Astrocyte of the cerebellum (primary cell): ENCODE measurements at places on chromosomes 6 and 20.

- peak; percentile 13 for DNase-seq
Observed at GRCh38 chr6:46850792-46851191, 57.6 kb downstream of the MEP1A start.

DNA sequence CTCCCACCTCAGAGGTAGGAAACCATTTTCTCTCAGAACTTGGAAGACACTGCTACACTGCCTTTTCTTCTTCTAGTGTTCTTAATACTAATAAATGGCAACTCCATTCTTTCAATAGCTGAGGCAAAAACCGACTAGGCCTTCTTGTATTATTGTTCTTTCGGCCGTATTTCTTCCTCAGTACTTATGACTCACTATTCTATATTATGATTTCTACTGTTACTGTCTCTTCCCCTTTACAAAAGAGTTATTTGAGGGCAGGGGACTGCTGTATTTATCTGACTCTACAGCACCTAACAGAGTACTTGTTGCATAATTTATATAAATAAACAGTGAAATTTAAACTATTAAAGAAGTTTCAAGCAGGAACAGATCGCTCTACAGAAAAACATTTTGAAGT, 3.1 kb downstream of the DNAAF9 start:
- no peak for DNase-seq

GRCh38 chr6:56346958-56347357, 99.6 kb upstream of the COL21A1 start:
- no peak for DNase-seq

- no peak for DNase-seq
Observed at GRCh38 chr6:102126488-102126887, 733.0 kb downstream of the GRIK2 start.

GRCh38 chr6:106318851-106319250, 6.7 kb downstream of the ATG5 start:
- DNase-seq = no peak

GRCh38 chr6:2213086-2213485, 32.3 kb downstream of the GMDS start:
- no peak for DNase-seq

GRCh38 chr6:113050979-113051378, 703.8 kb downstream of the RFPL4B start:
- DNase-seq = no peak

DNA sequence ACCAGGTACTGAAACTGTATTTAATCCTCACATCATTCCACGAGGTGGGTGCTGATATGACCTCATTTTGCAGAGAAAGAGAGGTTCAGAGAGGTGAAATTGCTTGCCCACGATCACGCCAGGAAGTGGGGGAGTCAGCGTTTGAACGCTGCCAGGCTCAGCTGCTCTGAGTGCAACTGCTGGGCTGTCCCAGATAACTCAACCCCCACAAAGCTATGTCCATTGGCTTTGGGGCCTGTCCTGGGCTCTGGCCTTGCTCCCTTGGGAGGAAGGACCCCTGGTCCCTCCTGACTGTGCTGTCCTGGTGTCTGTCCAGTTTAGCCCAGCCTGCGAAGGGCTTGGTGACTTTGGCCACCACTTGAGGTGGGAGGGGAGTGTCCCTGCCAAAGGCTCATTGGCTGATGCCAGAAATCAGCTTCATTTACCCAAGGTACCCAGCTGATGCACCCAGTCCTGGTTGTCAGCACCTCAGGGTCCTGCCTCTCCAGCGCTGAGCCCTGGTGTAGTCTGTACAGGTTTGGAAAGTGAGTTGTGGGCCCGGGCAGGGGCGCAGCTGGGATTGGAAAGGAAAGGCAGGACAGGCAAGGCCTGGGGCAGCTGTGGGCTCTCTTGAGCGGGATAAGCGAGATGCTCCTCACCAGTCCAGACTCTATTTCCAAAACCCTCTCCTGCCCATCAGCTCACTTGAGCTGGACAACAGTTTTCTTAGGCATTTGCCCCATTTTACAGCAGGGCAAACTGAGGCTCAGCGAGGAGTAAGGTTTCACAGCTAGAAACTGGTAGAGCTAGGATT, 38.5 kb downstream of the SUN5 start:
- no peak for DNase-seq

- no peak for DNase-seq
Observed at GRCh38 chr6:127212376-127212775, 54.3 kb upstream of the RNF146 start.

DNA sequence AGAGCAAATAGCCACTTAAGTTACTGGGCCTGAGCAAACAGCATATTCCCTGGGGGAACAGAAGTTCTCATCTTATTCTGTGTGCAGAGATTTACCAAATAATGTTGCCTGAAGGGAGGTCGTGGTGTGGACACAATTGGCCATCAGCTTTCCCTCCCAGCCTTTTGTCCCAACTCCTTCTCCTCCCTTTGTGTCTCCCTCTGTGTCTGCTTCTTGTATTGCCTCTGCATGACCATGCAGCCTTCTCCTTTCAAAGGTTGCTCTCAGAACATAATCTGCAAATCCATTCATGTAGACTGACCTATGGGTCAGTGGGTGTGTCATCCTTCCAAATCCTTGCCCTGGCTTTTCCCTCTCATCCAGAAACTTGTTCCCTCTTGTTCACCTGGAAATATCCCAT, 150.3 kb upstream of the INSM1 start:
- no peak for DNase-seq

GRCh38 chr6:104789770-104790190, 69.9 kb downstream of the HACE1 start:
- peak; percentile 39 for DNase-seq

DNA sequence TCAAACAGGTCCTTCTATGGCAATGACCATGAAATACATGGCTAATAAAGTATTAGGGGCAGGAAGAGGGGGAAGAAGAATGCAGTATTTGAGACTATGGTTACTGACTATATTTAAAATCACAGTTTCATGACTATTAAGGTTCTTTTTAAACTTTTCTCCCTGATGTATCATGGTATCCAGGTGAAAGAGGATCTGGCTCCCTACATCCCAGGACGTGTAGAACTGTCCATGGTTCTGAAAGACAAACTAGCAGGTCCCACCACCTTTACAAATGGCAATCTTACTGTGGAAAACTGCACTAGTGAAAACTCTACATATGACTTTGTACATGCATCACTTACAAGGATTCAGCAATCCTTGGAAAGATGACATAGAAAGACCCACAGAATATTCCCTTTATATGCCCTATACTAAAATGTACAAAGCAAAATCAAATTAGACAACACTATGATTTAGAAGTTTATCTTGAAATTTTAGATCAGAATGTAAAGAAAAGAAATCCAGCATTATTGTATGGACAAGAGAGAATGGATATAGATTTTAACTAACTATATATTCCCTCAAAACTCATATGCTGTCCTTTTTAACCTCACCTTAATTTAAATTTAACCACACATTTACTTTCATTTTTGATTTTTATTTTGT, 33.5 kb downstream of the RPP21 start:
- peak; percentile 20 for DNase-seq

DNA sequence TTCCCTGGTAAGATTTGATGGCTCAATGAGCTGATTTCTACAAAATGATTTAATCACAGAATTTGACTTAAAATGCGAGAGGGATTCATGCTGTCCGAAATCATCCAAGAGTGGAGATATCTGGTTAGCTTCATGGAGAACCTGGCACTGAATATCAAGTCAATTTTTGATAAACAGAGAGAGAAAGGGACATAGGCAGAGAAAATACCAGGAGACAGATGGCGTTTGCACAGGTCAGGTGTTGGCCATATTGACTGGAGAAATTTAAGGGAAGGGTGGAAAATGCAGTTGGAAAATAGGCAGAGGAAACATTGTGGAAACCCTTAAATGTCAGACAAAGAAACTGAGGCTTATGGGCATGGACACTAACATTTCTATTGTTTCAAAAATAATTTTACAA, 47.0 kb downstream of the BCAS1 start:
- DNase-seq = no peak

DNA sequence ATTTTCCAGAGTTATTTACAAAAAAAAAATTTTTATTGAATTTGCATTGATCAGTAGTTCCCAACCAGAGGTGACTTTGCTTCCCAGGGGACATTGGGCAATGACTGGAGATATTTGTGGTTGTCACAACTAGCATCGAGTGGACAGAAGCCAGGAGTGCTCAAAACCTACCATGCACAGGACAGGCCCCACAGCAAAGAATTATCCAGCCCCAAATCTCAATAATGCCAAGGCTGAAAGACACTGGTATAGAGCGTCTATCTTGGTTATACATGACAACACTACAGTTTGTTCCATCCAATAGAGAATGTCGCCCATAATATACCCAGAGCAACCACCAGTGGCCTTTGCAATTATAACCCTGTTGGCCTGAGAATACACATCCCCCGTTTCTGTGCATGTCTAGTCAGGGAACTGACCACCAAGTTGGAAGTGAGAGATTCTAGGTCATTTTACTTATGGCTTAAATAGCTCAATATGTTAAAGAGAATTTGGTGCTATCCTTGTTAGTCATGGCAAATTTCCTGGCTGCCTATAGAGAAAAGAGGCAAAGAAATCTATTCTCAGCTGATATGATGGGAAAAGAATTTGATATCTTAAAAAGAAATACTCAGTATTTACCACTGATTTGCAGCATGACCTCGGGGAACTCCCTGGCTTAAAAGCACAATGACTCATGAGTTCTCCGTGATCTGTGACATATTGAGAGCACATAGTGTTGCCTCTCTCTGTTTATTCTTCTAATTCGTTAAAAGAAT, 76.0 kb upstream of the ADTRP start:
- peak; percentile 9 for DNase-seq

DNA sequence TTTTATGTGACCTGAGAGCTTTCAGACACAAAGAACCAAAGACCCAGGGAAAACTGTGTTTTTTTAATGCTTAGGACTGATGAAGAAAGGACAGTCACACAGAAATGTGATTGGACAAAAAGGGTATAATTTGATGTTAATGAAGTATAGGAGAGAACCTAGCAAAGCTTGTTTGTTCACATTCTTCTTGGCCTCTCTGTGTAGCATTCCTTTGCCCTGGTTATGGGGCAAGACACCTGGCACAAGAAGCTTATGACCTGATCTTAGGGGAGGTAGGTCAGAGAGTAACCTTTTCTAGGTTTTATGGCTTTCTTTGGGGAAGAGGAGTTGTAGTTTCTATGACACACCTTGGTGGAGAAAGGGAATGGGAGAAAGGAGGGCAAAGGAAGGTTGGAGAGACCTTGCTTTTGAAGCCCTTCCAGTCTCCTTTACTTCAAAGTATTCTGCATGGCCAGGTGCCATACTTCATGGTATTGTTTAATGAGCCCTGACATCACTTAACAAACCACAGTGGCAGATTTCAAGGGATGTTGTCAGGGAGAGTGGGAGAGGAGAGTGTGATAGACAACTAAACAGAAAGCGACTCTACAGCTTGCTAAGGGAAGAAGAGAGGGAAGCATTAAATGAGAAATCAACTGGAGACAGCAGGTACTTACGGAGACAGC, 701.8 kb upstream of the FLRT3 start:
- DNase-seq = no peak

DNA sequence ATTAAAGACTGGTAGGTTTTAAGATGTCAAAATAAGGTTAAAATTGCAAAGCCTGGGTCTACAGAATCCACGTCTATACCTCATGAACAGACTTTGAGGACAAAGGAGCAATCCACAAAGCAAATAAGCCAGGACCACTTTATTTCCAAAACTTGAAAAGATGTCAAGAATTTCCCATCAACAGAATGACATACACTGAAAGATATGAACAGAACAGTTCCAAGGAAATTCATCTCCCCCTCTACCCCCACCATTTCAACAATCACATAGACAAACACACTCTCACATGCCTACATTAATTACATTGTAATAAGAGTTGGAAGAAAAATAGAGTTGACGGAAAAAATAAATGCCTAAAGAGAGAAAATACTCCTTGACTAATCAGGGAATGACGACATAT, 45.2 kb upstream of the NHSL1 start:
- no peak for DNase-seq

GRCh38 chr6:87146363-87146762, 9.0 kb upstream of the ZNF292 start:
- DNase-seq = no peak

DNA sequence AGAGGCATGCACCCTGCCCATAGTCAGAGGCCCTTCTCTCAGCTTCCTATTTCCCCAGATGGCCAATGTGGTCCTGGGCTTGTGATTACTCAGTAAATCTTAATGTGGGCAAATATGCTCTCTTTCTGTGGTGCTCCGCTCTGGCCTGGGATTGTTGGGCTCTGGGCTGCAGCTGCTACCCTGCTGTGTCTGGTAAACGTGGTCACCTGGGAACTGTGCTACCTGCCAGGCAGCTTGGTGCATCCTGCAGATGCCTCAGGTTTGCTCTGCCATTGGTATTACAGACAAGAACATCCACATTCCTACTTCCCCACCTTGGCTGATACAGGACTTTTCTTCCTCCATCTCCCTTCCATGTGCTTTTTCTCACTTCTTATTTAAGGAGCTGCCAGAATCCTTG, 611.5 kb upstream of the IMPG1 start:
- DNase-seq = no peak

GRCh38 chr6:37052027-37052628, 46.7 kb downstream of the FGD2 start:
- no peak for DNase-seq

DNA sequence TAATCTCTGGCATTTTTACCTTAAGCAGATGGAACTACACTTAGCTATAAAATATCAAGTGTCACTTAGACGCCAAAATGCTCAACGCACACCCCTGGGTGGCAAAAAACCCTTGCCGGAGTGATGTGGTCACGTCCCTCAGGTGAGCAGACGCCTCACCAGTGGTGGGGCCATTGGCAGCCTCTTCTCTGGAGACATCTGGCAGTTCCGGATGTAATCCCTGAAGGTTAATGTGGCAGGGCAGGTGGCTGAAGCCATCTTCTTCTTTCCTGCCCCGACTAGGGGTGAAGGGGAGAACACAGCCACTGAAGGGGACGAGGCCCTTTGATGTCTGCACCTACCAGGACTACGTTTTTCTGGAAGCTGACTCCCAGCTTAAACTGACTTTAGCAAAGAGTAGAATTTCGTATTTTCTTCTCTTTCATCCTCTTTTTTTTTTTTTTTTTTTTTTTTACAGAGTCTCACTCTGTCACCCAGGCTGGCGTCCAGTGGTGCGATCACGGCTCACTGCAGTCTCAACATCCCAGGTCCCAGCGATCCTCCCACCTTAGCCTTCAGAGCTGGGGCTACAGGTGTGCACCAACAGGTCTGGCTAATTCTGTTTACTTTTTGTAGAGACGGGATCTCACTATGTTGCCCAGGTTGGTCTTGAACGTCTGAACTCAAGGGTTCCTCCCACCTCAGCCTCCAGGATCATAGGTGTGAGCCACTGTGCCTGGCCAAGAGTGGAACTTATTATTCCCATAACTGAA, 152.1 kb downstream of the TTLL2 start:
- no peak for DNase-seq
